Right ventricle myocardium superior (tissue), 1 donor: ENCODE measurements at places on chromosomes 16 and 17. TPM values are rescaled to one million over a fixed set of nuclear protein-coding genes. Genes with fewer than 3 reads are reported as not detected.

Gene ZG16
- not detected for total RNA-seq

Gene IGFBP4
- total RNA-seq, result 157 TPM

Gene C17orf78
- total RNA-seq, result not detected

GRCh38 chr16:2838928-2839327 lies 8.8 kb downstream of the ZG16B start:
- DNase-seq, result peak; percentile 71

DNA sequence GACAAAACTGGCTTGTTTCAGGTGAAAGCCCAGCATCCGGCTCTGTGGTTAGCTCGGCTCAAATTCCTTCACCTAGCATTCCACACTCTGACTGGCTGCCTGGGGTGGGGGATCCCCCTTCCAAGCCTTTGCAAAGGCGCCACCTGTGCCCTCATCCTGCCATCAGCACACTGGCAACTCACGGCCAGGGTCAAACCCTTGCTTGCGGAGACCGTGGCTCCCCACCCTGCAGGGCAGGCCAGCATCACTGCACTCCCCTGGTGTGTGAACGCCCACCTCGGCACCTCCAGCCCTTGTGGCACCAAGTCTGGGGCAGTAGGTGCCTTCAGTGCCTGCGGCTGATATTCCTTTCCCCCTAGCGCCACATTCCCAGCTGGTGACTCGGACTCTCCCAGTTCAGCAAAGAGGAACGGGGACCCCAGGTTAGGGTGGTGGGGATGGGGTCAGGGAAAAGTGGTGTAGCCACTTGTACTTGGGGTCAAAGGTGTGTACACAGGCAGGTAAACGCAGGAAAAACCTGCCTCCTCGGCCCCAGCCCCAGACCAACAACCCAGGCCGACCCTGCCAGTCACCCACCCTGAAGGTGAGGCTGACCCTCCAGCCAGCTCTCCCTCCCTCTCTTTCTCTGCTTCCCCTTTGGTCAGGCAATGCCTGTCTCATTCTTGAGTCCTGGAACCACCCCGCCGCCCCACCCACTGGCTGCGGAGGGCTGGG lies 1.1 kb downstream of the FLII start:
- peak; percentile 80 for DNase-seq

DNA sequence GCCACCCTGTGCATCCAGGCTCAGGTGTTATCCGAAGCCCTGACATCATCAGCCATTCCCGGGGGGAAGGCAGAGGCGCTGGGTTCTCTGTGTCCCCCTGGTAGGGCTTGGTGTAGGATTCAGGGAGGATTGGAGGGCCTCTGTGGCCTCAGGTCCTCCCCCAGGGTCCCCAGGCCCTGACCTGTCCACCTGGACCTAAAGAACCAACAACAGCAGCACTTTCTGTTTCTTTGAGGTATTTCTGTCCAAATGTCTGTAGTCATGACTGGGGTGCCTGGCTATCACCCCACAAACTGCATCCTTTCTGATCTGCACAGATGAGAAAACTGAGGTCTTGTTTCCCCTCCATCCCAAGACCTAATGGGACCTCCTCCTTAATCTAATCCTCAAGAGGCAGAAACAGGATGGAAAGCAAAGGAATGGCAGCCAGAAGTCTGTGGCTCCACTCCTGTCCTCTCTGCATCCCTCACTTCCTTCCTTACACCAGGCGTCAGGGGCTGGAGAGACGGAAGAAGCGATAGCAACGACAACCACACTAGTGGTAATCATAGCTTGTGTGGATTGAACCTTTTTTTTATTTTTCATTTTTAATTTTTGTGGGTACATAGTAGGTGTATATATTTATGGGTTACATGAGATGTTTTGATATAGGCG lies 11.8 kb downstream of the NLRC5 start:
- no peak for DNase-seq

- no peak for DNase-seq
These were observed 14.5 kb downstream of the ZFHX3 start for GRCh38 chr16:73033271-73033998.
